ENCODE measurements at places on chromosomes 16 and 17. TPM values are rescaled to one million over a fixed set of nuclear protein-coding genes. Genes with fewer than 3 reads are reported as not detected.

- H3K36me3 ChIP-seq: no peaks in the 10 kb centered on the region
- no peaks in the 10 kb centered on the region for H3K27me3 ChIP-seq
- peak overlapping the region; percentile 28 for H3K27ac ChIP-seq
- DNase-seq: peak; percentile 87
- no peaks in the 10 kb centered on the region for H3K4me1 ChIP-seq
- H3K4me3 ChIP-seq: no peak overlapping the region
Measured at GRCh38 chr17:79832218-79833109, 6.8 kb downstream of the CBX4 start.

GRCh38 chr17:29595943-29596774, 3.2 kb downstream of the ANKRD13B start:
- no peaks in the 10 kb centered on the region for H3K36me3 ChIP-seq
- no peak overlapping the region for H3K4me3 ChIP-seq
- DNase-seq: no peak
- no peaks in the 10 kb centered on the region for H3K27me3 ChIP-seq

The OTOP2 gene
- total RNA-seq: not detected

- DNase-seq: peak; percentile 29
- H3K4me1 ChIP-seq: peaks cover 8% of the 10 kb centered on the region
- H3K27me3 ChIP-seq: no peaks in the 10 kb centered on the region
- no peak overlapping the region for H3K27ac ChIP-seq
Measured at GRCh38 chr16:13953501-13953900, 33.5 kb downstream of the ERCC4 start.

The PGAP3 gene
- 48.5 TPM for total RNA-seq

- no peaks in the 10 kb centered on the region for H3K36me3 ChIP-seq
- H3K4me1 ChIP-seq: no peaks in the 10 kb centered on the region
- no peak for DNase-seq
- H3K27me3 ChIP-seq: no peaks in the 10 kb centered on the region
- no peak overlapping the region for H3K27ac ChIP-seq
- H3K4me3 ChIP-seq: no peak overlapping the region
Measured at GRCh38 chr17:6374271-6374691, 60.6 kb downstream of the AIPL1 start.

DNA sequence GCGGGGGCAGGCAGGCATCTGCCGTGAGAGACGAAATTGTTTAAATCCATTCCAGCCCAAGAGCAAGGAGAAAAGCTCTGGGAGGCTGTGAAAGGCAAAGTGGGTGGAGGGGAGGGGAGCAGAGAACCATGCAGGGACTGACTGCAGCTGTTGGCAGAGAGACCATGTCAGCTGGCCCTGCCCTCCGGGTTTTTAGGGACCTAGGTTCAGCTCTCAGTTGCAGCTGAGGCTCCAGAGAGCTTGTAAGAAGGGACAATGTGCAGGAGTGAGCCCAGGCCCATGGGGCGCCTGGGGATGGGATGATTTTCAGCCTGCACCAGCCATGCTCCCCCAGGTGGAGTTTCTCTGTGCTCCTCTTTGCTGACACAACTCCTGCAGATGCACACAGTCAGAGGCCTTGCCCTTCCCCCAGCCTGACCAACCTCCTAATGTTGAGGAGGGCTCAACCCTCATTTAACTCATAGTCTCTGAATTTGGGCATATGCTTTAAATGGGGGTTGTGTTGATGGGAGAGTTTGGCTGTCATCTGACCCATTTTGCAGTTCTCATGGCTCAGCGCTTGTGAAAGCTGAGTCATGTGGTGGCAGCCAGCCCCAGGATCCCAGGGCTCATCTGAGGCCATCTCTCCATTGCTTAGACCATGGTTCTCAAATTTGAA, 70.9 kb downstream of the PLXDC1 start:
- H3K4me1 ChIP-seq: no peaks in the 10 kb centered on the region
- H3K27me3 ChIP-seq: no peaks in the 10 kb centered on the region
- no peaks in the 10 kb centered on the region for H3K36me3 ChIP-seq
- no peak overlapping the region for H3K4me3 ChIP-seq
- DNase-seq: no peak

GRCh38 chr16:55809851-55810250, 23.0 kb downstream of the CES1 start:
- H3K4me1 ChIP-seq: no peaks in the 10 kb centered on the region
- H3K4me3 ChIP-seq: no peak overlapping the region
- no peak for DNase-seq
- H3K36me3 ChIP-seq: no peaks in the 10 kb centered on the region
- no peaks in the 10 kb centered on the region for H3K27me3 ChIP-seq
- no peak overlapping the region for H3K27ac ChIP-seq

GRCh38 chr17:59406808-59407381, 75.4 kb downstream of the YPEL2 start:
- no peak overlapping the region for H3K4me3 ChIP-seq
- DNase-seq: peak; percentile 96
- peak overlapping the region; percentile 51 for H3K27ac ChIP-seq
- no peaks in the 10 kb centered on the region for H3K36me3 ChIP-seq
- H3K4me1 ChIP-seq: peaks cover 17% of the 10 kb centered on the region
- no peaks in the 10 kb centered on the region for H3K27me3 ChIP-seq

The CCL7 gene
- not detected for total RNA-seq

The ITGAL gene
- total RNA-seq: 19.6 TPM

DNA sequence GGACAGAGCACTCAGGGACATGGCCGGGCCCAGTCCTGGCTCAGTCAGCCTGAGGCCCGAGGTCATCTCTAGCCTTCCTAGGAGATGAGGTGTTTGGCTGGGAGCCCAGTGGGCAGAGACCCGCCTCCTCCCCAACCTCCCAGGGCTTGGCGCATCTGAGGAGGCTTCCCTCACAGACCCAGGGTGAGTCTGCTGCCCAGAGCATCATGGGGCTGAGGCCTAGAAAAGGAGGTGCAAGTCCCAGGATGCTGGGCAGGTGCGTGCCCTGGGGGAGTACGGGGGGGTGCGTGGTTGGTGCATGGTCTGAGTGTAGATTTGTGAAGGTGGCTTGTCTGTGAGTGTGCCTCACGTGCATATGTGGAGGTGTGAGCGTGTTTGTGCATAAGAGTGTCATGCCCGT, 4.7 kb downstream of the PDE6G start:
- H3K27me3 ChIP-seq: peaks cover 11% of the 10 kb centered on the region
- H3K27ac ChIP-seq: no peak overlapping the region
- H3K36me3 ChIP-seq: no peaks in the 10 kb centered on the region
- H3K4me3 ChIP-seq: no peak overlapping the region
- H3K4me1 ChIP-seq: no peaks in the 10 kb centered on the region
- no peak for DNase-seq

The SPN gene
- total RNA-seq: 8.8 TPM

DNA sequence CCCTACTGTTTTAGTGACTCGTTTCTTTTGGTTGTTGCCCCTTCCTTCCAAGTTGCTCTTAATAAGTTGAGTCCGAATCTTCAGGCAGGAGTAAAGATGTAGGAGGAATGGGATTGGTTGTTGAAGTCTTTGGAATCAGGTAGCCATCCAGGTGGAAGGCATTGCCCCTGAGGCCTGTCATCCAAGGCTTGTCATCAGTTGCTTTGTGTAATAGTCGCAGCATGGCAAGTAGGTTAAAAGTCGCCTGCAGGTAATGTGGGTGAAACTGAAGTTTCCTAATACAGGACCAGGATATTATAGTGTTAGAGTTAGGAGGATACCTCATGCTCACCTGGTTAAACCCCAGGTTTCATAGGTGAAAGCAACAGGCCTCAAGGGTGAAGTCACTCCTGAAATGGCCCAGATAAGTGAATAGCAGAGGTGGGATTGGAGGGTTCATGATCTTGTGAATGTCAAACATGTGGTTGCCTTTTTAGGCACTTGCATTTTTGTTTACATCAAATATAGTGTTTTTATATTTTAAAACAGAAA, 934 bp downstream of the PCTP start:
- no peak for DNase-seq
- no peaks in the 10 kb centered on the region for H3K36me3 ChIP-seq
- peak overlapping the region; percentile 76 for H3K4me3 ChIP-seq
- H3K27me3 ChIP-seq: no peaks in the 10 kb centered on the region

GRCh38 chr17:82627405-82627804, 20.8 kb downstream of the WDR45B start:
- no peak overlapping the region for H3K4me3 ChIP-seq
- peaks cover 12% of the 10 kb centered on the region for H3K36me3 ChIP-seq
- no peaks in the 10 kb centered on the region for H3K27me3 ChIP-seq
- no peak overlapping the region for H3K27ac ChIP-seq
- H3K4me1 ChIP-seq: no peaks in the 10 kb centered on the region

The BIRC5 gene
- 1.7 TPM for total RNA-seq

All from kidney (tissue), 22 donors.